GM04503 (cell line): ENCODE measurements at places on chromosomes 12 and 14.
A peak's percentile ranks its signal among the peaks of the same experiment; 100 is the strongest.

- peak; percentile 3 for DNase-seq
Measured at GRCh38 chr12:78293059-78293686, 462.5 kb downstream of the NAV3 start.

DNA sequence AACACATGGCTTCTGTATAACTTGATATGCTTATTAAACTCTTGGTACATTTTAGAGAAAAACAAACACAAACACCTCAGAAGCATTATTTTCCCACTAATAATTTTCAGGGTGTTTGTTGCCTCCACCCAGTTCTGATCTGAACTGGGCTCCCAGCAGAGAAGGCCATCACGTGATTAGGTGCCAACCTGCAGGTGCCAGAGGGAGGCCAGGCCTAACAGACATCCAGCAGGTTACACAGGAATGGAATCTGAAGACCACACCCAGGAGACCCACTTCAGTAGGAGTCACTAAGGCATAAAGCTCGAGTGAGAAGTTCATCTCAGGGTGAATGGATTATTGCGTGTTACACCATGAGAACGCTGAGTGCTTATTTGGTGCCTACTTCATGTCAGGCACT lies 8.9 kb downstream of the SLC6A12 start:
- no peak for DNase-seq

DNA sequence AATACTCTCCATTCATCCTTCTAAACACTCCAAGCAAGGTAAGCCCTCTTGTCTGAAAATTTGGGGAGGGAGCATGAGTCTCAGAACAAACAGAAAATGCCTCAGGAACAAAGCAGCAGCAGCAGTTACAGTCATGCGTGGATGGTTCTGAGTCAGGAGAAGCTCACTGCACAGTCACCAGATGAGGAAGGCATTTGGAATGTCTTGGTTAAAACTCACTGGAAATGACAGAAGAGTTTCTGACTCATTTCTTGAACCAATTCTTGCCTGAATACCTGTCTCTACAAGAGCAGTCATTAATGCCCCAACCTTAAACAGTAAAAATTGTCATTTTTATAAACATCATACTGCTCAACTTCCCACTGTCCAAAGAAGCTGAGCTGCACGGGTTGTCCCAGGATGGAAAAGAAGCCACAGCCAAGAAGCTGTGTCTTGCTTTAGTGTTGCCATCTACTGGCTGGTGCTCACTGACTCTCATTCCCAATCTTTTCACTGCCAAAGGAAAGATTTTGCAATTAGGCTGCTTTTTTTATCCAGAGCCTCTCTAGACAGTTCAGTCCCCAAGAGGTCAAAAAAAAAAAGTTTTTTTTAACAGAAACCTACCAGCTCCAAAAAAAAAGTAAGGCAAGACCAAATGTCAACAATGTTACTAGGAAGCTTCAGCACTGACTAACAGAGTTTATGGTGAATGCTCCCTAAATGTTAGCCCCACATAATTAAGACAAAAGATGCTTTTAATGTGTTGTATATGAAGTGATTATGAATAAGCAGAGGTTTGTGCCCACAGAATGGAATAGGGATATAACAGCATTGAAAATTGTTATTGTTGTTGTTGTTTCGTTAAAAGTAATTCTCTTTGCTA lies 40.4 kb downstream of the KICS2 start:
- DNase-seq: peak; percentile 97

GRCh38 chr12:11584221-11584855 lies 65.1 kb upstream of the ETV6 start:
- DNase-seq: no peak

DNA sequence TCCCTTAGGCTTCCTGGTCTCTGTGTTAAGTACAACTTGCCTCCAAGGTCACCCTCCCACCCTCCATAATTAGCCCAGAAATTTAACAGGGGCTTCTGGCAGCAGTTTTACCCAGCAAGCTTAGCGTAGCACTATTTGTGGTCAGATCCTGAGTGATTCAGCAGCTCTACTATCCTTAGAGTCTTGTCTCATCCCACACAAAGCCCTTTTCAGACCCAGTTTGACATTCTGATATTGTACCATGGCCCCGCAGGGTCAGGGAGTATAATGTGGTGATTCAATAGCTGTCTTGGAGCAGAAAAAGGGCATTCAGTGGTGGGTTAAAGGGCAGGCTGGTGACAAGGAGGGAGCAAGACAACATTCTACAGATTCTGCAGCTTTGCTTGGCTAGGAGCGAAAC lies 153.8 kb upstream of the DDHD1 start:
- no peak for DNase-seq

GRCh38 chr12:3177778-3178425 lies 100.7 kb downstream of the TSPAN9 start:
- no peak for DNase-seq

DNA sequence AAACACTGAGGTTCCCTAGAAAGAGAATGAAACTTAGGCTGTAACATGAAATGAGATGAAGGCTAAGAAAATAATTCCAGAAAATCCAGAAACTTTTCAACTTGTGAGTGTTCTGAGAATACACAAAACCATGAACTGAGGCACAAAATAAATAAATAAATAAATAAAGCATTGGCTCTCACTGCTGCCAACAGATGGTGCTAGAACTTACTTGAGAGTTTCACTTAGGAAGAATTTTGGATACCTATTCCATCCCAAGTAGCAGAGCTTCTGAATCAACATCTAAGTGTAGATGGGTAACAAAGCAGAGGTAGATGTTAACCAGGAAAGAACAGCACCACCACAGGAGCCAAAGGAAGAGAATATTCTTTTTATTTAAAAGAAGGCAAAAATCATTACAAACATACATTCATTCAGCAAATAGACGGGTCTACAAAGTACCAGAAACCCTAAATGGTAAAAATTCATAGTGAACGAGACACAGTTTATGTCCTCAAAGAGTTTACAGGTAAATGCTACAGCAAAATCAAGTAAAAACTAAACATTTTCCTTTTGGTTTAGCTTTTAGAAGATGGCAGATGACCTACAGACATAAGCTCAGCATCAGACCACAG lies 16.7 kb downstream of the EPS8 start:
- no peak for DNase-seq

- no peak for DNase-seq
Measured at GRCh38 chr12:104399740-104400612, 56.8 kb upstream of the CHST11 start.

GRCh38 chr14:80100681-80101080 lies 110.6 kb downstream of the DIO2 start:
- DNase-seq: no peak

DNA sequence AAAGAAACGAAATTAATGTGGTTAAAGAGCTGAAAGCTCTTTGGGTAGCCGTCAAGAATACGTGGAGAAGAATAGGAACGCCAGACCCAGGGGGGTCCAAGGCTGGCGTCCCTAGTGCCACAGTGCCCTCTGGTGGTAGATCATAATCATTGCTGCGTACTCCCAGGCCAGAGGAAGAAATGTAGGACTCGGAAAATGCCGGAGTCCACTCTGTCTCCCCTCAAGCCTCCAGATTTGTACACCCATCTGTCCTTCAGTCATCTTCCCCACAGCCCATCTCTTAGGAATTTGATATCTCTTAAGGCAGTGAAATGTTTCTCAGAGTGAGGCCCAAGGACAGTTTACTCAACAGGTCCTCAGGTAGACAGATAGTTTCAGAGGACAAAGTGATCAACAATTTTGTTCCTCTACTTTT lies 25.4 kb upstream of the PLEKHG6 start:
- DNase-seq: no peak

DNA sequence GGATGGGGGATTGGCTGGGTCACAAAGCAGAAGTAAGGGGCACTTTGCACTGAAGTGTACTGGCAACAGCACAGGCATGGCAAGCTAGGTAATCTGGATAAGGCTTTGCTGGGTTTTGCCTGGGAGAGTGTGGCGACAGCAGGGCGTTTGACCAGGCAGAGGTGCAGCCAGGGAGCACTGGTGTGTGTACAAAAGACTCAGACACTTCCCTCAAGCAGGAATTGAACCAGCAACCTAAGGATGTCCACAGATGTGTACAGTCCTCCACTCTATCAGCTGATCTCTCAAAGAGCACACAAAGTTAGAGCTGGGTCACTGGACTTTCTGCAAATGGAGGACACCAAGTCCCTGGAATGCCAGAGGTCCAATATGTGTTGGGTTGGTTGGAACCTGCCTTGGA lies 15.4 kb upstream of the RNASE4 start:
- no peak for DNase-seq

- DNase-seq: no peak
Measured at GRCh38 chr12:66129934-66130266, 650 bp downstream of the LLPH start.

- DNase-seq: no peak
Measured at GRCh38 chr12:89793946-89794345, 85.3 kb upstream of the ATP2B1 start.

- DNase-seq: no peak
Measured at GRCh38 chr12:11496157-11496851, 100.9 kb upstream of the PRB2 start.

GRCh38 chr14:74771399-74771798 lies 8.3 kb downstream of the YLPM1 start:
- DNase-seq: no peak

- DNase-seq: no peak
Measured at GRCh38 chr12:57866308-57867019, 19.9 kb upstream of the CTDSP2 start.

DNA sequence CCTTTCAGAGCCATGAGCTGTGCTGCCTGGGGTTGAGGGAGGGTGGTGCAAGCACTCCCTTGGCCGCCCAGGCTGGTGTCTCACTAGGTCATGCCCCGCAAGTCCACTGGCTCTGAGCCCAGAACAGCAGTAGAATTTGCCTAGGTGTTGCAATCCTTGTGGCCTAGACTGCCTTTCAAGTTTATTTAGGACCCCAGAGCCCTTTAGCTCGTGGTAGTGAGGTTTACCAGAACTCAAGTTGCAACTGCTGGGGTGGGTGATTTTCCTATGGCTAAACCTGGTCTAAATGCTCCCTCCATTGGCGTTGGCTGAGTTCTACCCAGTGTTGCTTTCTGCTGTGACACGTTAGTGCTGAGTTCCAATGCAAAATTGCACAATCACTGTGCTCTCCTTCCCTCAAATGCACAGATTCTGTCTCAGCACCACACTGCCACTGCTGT lies 287.2 kb downstream of the BCAT1 start:
- DNase-seq: no peak

- DNase-seq: no peak
Measured at GRCh38 chr12:132276066-132276826, 53.1 kb downstream of the GALNT9 start.

DNA sequence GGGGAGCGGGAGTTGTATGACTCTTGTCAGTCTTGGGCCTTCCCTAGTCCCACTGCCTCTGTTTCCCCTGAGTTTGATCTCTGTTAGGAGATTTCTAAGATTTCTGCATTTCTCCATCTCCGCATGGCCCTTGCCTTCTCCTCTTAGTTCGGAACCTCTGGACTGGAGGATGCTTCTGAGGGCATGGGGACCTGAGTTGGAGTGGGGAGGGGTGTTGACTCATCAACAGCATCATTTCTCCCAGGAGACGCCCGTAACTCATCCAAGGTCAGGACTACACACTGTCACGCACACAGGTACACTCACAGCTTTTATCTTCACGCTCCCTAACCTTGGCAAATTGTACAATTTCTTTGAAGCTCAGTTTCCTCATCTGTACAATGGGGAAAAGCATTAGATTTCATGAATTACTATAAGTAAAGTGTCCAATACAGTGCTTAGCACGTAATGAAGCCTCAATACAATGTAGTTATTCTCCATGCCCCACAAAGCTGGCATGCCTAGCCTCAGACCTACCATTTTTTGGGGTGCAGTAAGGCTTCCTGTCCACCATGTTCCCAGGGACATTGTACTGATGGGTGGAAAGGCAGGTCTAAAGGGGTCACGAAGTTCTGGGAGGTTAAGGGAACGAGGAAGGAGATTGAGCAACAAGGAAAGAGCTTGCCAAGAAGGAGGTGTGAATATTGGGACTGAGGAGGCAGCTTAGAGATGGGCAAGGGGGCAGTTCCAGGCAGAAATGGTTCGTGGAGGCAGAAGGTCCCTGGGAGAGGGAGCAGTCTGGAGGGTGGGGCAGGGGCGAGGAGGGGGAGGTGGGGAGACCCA lies 600 bp upstream of the LAG3 start:
- no peak for DNase-seq

DNA sequence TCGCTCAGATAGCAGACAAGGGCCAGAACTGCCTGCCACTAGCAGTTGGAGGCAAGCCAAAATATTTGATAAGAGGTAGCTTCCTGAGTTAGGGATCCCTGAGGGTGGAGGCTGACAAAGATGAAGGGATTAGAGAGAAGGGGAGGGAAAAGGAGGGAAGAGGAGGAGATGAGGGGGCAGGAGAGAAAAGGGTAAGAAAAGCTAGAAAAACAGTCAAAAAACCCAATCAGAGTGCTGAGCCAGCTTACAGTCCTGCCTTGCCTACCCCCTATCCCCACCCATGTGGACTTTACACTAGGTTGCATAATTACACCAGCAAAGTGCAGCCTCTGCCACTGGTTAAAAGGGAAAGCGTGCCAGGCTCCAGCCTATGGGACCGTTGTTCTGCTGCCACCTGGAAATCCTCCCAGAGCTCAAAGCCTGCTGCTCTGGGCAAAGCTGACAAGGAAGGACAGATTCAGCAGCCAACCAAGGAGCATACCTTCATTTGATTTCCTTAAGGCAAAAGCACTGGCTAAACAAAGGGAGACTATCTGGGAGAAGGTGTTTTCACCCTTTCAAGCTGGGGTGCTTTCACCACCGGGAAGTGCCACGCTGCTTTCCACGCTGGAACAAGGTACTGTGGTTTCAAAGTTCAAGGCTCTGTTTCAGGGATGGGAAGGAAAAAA lies 3.8 kb upstream of the NUMB start:
- no peak for DNase-seq

DNA sequence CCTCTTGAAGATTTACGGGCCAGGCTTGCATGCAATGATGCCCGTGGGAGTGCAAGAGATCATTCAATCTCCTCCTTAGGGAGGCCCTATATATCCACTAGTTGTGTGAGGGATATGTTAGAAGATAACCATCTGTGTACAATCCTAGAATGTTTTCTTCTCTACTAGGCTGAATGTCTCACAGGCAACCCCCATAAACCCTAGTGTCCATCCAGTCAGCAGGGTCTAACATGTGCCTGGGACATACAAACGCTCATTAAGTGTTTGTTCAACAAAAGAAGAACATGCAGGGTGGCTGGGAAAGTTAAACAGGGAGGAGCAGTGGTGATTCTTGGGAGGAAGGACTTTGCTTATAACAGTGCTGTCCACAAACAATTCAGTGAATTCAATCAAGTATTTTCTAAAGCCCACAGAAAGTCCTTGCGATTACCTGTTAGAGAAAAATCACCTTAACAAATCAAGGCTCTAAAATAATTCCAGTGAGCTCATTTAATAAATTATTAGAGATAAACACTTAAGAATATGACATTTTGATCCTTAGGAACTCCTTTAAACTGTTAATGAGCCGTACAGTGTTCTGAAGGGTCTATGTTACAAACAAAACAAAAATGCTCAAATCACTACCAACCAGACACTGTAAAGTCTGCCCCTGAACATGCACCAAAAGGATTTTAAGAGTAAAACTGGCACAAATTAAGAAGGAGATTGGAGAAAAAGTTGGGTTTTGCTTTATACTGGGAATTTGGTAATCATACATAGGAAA lies 96.6 kb upstream of the FERMT2 start:
- no peak for DNase-seq
